ENCODE measurements at places on chromosomes 2 and 18.

DNA sequence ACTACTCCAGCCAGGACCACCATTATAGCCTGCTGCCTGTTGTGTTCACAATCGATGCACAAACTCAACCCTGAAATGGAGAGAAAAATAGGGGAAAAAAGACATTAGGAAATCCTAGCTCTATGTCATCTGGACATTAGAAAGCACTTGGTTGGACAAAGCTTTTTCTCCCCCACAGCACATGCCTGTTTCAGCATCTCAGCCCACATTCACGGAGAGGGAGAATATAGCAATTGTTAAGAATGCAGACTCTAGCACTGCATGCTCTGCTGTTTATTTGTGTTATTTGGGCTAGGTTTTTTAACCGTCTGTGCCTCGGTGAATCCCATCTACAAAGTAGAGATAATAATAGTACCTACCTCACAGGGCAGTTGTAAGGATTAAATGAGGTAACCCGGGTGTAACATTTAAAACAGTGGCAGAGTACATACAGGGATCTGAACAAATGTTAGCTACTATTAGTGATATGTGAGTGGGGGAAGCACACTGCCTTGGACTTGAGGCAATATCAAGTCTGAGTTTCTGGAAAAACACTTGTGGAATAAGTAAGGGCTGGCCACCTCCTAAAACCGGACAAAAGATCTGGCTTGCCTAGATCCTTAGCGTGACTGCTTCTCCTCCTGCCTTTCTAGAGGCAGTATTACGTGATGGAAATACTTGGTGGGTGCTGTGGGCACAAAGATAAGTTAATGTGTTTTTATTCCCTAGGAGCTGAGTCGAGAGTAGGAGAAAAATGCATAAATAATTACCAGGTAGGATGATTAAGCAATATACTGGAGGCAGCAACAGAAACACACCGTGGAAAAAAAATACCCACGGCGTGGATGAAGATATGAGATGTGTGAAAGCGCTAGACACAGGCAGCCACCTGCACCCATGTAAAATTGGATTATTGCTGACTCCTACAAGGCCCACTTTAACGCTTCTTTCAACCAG lies 1.0 kb upstream of the PPP1CB start:
- DNase-seq, result peak; percentile 76

DNA sequence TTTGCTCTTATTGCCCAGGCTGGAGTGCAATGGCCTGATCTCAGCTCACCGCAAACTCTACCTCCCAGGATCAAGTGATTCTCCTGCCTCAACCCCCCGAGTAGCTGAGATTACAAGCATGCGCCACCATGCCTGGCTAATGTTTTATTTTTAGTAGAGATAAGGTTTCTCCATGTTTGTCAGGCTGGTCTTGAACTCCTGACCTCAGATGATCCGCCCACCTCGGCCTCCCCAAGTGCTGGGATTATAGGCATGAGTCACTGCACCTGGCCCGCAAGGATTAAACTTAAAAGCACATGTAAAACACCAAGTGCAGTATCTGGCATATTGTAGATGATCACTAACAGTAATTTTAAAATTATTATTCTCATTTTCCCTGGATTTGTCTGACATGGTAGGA lies 72.9 kb downstream of the C1QL2 start:
- DNase-seq, result no peak

GRCh38 chr2:86464652-86465051 lies 23.5 kb downstream of the KDM3A start:
- no peak for DNase-seq

GRCh38 chr2:82591718-82592117 lies 1867.4 kb downstream of the SUCLG1 start:
- no peak for DNase-seq

- DNase-seq, result no peak
Observed at GRCh38 chr2:173079973-173080860, 4.6 kb downstream of the MAP3K20 start.

DNA sequence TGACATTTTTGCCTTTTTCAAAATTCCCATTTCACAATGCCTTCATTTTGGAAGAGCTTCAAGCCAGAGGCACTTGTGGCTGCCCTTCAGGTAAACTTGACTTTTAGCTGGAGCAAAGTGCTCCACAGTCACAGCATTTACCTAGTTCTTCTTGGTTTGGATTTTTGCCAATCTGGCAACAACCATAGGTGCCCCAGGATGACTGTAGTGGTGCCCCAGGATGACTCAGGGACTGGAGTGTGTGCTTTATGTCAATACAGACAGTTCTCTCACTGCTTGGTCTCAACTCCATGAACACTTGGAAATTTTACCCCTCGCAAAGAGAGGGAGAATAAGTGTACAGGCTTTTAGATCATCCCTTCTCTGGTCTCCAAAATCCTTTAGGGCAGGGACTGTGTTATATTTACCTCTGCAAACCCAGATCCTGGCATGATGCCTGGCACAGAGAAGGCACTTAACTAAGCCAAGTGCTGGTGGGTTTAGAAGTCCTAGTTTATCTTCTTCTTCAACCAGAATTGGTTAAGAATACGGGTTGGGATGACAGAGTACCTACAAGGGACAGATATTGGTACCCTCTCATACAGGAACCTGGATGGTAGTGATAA lies 15.3 kb upstream of the PTPN4 start:
- DNase-seq, result no peak

DNA sequence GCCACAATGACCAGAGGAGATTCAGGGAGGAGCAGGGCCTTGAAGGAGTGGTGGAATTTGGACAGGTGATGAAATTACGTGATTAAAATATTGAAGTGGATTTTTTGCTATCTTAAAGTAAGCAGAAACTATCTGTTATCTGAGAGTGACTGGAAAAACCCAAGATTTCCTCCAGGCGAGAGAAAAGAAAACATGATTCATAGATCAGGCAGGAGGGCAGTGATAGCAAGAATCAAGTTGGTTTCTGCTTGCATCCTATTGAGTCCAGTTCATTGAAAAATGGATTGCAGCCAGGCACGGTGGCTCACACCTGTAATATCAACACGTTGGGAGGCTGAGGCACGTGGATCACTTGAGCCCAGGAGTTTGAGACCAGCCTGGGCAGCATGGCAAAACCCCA lies 127.8 kb downstream of the NXPH2 start:
- no peak for DNase-seq

- DNase-seq, result no peak
Observed at GRCh38 chr2:182128821-182129707, 143.4 kb downstream of the PPP1R1C start.

DNA sequence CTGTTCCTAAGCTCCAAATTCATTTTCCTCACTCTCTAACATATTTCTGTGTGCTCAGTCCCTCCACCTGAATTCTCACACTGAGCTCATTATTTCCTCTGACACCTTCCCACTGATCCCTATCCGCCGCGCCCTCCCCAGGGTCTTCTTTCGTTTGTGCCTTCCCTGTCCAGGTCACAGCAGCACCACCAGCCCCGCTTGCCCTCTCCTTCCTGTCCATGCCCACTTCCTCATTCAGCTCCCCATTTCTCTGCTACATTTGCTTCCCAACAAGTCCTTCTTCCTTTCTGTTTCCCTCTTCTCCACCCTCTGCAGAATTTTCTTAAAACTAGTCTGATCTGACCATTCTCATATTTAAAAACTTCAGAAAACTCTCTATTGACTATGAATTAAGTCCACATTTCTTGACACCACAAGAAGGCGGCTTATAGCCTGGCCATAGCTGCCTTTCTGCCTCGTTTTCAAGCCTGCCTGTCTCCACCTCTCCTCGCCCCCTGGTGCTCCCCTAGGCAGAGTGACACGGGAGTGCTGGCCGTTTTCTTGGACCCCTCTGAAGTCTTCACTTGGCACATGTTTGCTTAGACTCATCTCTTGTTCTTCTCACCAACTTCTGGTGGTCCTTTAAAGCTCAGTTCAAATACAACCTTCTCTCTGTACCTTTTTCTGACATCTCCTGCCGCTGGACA lies 138.7 kb upstream of the BOD1L2 start:
- no peak for DNase-seq

- DNase-seq, result no peak
Observed at GRCh38 chr2:38866773-38867443, 8.8 kb downstream of the DHX57 start.

DNA sequence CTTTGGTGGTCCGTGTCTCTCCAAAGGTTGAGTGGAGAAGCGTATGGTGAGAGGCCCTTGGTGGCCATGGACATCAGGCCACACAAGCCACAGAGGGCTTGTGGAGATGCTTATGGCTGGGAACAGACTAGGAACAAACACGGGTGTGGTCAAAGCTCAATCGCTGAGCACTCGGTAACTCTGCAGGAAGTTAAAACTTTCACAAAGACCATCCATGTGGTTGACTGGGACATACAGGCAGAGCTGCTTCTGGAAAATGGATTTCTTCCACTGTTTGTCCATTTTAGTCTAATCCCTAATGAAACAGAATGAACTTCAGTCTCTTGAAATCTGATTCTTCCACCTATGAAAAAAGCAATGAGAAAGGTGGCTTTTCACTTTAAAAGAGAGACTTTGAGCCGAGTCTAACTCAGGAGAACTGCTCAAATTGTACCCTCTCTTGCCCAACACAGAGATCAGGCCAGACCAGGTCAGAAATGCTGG lies 17.7 kb downstream of the GDF7 start:
- DNase-seq, result no peak
